Spleen (tissue), 13 donors: ENCODE measurements at places on chromosomes 4 and X. TPM values are rescaled to one million over a fixed set of nuclear protein-coding genes. Genes with fewer than 3 reads are reported as not detected.

- H3K27ac ChIP-seq: no peak overlapping the region
- no peaks in the 10 kb centered on the region for H3K27me3 ChIP-seq
- no peak for DNase-seq
- H3K36me3 ChIP-seq: no peaks in the 10 kb centered on the region
- H3K4me3 ChIP-seq: no peak overlapping the region
- H3K4me1 ChIP-seq: no peaks in the 10 kb centered on the region
Measured at GRCh38 chrX:11319806-11320520, 26.8 kb downstream of the AMELX start.

DNA sequence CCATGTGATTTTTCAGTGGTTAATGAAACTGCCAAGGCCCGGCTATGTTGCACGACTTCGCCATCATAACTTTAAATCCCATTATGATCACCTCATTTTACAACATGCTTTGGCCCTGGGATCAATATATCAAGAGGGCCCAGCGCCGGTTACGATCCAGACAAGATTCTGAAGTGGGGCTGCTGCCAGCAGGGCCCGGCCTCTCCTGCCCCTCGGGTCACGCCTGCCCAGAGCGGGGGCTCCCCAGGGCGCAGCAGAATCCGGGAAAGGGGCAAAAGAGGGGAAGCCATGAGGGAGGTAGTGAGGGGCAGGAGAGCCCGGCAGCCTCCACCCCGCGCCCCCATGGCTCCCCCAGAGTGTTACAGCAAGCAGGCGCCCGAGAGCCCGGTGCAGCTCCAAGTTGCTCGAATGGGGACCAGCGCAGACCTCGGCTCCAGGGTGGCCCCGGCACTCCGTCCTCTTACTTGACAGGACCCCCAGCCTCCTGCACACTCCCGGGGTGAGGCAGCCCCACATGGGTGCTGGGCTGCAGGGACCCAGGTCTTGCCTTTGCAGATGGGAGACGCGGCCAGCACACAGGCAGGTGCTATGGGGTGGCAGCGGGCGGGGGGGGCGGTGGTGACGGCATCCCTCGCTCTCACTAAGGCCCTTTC lies 129.8 kb upstream of the NKX1-1 start:
- no peak overlapping the region for H3K27ac ChIP-seq
- H3K36me3 ChIP-seq: no peaks in the 10 kb centered on the region
- DNase-seq: peak; percentile 69

The OTC gene
- total RNA-seq: not detected

GRCh38 chr4:182555997-182556418 lies 312.8 kb downstream of the TENM3 start:
- no peak for DNase-seq
- no peaks in the 10 kb centered on the region for H3K36me3 ChIP-seq
- no peaks in the 10 kb centered on the region for H3K4me1 ChIP-seq
- no peak overlapping the region for H3K27ac ChIP-seq

GRCh38 chr4:38078590-38079421 lies 118.6 kb downstream of the PTTG2 start:
- H3K4me1 ChIP-seq: peaks cover 51% of the 10 kb centered on the region
- peaks cover 5% of the 10 kb centered on the region for H3K36me3 ChIP-seq
- no peak overlapping the region for H3K4me3 ChIP-seq
- no peak for DNase-seq
- peak overlapping the region; percentile 80 for H3K27ac ChIP-seq
- no peaks in the 10 kb centered on the region for H3K27me3 ChIP-seq

The GALNTL6 gene
- total RNA-seq: 8.7 TPM

DNA sequence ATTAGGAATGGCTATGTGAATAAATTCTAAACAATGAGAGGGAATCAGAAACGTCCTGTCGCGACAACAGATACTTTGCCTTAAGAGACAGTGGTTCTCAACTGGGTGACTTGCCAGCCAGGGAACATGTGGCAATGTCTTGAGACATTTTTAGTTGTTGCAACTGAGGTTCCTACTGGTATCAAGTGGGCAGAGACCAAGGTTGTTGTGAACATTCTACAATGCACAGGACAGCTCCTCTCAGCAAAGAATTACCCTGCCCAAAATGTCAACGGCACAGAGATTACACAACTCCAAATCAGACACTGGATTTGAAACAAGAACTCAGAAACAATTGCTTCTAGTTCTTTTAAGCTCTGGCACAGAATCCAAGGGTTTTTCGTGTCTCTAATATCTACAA lies 128.6 kb downstream of the ARHGAP6 start:
- no peaks in the 10 kb centered on the region for H3K27me3 ChIP-seq
- no peak overlapping the region for H3K4me3 ChIP-seq
- H3K36me3 ChIP-seq: no peaks in the 10 kb centered on the region
- H3K4me1 ChIP-seq: no peaks in the 10 kb centered on the region

The ZIC3 gene
- not detected for total RNA-seq

DNA sequence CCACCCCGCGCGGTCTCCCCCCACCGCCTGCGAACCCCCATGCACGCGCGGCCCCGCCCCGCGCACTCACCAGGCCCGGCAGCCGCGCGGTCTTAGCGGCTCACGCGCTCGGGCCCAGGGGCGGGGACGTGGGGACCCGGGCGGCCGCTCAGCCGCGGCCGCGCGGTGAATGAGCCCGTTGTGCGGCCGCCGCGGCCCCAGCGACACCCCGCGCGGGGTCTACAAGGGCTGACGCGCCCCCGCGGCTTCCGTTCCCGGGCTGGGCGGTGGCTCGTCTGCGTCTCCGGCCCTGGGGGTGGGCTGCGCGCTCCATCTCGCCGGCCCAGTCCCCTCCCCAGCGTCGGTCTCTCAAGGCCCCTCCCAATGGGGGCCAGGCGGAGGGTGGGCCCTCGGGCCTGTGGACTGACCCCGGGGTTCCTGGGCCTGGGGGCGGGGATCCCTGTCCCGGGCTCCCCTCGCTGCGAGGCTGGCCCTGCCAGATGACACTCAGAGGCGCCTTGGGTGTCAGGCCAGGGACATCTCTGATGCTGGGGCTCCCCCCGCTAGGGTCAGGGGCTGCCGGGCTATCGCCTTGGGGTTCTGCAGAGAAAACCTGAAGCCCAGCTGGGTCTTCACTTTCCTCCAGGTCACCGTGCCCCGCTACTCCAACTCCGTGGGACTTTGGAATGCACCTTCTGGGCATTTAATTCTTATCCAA lies 4.3 kb upstream of the SLC26A1 start:
- no peak for DNase-seq
- peaks cover 50% of the 10 kb centered on the region for H3K4me1 ChIP-seq
- H3K27me3 ChIP-seq: peaks cover 67% of the 10 kb centered on the region
- no peak overlapping the region for H3K27ac ChIP-seq
- peak overlapping the region; percentile 25 for H3K4me3 ChIP-seq

The DIPK2B gene
- 1.9 TPM for total RNA-seq

DNA sequence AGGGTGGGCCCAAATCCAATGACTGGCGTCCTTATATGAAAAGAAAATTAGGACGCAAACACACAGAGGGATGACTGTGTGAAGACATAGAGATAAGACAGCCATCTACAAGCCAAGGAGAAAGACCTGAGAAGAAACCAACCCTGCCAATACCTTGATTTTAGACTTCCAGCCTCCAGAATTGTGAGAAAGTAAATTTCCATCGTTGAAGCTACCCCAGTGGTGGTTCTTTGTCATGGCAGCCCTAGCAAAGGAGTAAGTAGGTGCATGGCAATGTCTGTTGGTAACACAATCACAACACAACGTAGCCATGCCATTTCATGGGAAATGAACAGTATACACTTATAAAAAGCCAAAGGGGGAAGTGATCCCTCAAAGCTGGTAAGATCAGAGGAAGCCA lies 25.3 kb downstream of the SMIM20 start:
- no peaks in the 10 kb centered on the region for H3K36me3 ChIP-seq
- peaks cover 3% of the 10 kb centered on the region for H3K4me1 ChIP-seq
- H3K27me3 ChIP-seq: no peaks in the 10 kb centered on the region
- no peak for DNase-seq
- no peak overlapping the region for H3K27ac ChIP-seq
- H3K4me3 ChIP-seq: no peak overlapping the region
